ENCODE measurements at places on chromosomes 3 and 15.

GRCh38 chr3:45653205-45653604 lies 36.0 kb upstream of the SACM1L start:
- DNase-seq = no peak

DNA sequence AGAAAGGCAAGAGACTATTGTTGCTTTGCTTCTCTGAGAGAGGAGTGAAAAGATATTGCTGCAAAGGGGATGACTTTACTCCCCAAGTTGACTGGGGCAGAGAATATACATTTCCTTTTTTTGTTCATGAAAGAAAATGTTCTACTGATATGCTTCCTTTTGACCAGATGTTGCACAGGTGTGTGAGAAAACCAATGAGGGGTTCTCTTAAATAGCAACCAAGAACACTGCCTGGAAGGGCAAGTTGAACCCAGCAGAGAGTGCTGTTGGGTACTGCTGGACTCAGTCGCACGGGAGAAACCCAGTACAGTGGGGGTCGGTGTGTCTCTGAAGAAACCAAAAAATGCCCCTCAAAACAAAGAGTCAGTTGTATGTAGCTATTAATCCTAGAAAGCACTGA lies 101.2 kb downstream of the CHST2 start:
- no peak for DNase-seq

DNA sequence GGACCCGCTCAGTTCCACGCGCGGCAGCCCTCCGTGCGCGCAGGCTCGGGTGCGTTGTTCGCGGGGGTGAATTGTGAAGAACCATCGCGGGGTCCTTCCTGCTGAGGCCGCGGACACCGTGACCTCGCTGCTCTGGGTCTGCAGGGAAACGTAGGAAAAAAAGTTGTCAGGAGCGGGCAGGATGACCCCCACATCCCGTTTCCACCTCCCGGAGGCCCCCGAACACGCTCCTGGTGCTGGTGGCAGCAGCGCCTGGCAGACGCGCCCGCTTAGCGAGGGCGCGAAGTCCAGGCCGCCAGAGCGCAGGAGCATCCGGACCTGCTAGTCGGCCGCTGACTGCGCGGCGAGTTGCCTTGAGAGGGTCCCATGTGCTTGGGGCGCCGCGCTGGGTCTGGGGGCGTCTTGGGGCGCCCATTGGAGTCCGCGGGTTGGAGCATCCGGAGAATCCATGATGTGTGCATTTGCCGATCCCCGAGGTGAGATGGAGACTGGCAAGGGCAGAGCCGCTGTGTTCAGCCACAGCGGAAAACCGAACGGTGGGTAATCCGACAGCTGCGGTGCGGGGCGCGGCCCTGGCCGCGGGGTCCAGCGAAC lies 520 bp downstream of the GREM1 start:
- DNase-seq = no peak

GRCh38 chr3:149299938-149300801 lies 33.3 kb downstream of the TM4SF18 start:
- peak; percentile 90 for DNase-seq

DNA sequence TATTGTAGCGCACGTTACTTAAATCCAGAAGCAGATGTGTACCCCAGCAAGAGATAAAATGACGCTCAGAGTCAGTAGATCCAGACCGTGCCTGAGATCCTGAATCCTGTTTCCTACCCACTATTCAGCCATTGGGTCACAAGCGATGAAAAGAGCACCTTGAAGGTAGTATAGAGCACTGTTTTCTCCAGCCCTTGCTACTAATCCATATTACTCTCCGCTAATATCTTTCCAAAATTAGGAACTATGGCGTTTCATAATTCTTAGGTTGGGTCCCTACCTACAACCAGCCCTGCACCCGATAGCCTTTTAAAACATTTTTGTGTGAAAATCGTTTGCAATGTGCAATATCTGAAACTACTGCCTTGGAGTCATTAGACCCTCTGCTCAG lies 596 bp downstream of the BTD start:
- DNase-seq = no peak

GRCh38 chr3:13878281-13879101 lies 1.4 kb downstream of the WNT7A start:
- DNase-seq = no peak

- DNase-seq = no peak
These were observed 103.7 kb downstream of the MEIS2 start for GRCh38 chr15:36996538-36997181.

GRCh38 chr15:66481107-66481856 lies 16.3 kb downstream of the SNAPC5 start:
- DNase-seq = no peak

DNA sequence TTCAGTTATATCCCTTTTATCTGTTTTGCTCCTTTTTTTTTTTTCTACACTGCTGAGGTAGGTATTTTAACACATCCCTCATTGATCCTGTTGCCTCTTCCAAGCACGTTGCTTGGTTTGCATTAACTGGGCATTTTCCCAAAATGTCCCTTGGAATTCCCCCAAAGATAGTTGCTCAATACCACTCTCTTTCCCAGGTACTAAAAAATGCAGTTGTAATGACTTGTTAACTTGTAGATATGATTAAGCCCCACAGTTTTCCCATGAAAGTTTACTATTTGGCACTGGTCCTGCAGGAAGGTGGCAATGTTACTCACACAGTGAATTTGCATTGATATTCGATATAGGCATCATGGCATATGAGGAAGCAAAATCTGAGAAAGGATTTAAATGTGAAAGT lies 67.1 kb downstream of the GRM7 start:
- no peak for DNase-seq

GRCh38 chr3:132022914-132023313 lies 11.9 kb downstream of the CPNE4 start:
- no peak for DNase-seq

DNA sequence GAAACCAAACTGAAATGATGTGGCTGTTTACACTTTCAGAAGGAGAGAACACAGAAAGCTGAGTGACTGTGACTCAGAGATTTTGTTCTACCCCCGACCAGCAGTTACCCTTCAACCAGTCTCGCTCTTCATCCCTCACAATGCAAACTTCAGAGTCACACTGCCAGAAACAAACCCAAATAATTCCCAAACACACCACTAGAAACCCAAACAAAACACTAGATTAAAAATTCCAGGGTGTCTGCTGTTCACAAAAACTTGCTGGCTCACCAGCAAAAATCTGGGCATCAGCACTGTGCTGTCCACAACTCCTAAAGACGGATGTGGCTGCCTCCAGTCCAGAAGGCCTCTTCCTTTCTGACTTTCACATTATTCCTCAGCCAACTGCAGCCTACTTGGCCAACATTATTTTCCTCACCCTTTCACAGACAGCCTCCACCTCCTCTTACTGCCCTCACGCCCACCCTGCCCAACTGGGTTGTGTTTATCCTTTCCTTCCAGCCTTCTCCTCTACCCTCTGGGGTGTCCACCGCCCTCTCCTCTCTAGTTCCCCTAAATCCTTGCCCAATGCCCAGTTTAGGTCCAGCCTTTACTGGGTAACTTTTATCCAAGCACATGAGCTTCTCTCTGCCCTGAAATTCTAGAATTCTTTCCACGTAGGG lies 71.4 kb downstream of the MECOM start:
- DNase-seq = no peak

- no peak for DNase-seq
These were observed 57.2 kb downstream of the NIPA2 start for GRCh38 chr15:22895465-22896190.

DNA sequence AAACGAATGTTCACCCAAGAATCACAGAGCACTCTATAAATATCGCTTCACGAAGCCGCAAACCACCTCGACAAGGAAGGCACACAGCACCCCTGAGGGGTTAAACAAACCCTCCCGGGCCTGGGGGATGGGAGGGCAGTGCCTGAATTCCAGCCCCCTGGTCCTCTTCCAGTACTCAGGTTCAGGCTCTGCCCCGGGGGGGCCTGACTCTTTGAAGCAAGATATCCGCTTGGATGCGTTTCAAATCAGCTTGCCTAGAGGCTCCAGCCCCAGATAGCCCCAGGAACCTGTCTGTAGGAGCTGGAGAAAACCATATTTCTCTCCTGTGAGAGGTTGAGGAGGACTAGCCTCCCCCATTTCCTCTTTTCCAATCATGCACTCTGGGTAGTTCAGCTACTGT lies 194.7 kb downstream of the WNT5A start:
- DNase-seq = no peak

DNA sequence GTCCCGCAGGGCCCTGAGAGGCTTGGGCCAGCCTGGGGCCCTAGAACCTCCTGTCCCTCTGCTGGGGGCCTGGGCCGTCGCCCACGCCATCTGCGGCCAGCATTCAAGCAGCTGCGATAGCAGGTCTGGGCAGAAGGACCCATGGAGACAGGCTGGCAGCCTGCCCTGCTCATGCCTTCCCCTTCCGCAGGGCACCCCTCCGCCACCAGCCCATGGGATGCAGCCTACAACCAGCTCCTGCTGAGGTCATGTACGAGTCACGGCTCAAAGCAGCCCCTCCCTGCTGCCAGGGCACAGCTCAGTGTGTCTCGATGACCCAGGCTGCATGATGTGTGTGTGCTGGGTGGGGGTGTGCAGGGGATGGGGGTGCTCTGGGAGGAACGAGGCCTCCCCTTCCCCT lies 27.8 kb downstream of the DUSP7 start:
- DNase-seq = no peak

DNA sequence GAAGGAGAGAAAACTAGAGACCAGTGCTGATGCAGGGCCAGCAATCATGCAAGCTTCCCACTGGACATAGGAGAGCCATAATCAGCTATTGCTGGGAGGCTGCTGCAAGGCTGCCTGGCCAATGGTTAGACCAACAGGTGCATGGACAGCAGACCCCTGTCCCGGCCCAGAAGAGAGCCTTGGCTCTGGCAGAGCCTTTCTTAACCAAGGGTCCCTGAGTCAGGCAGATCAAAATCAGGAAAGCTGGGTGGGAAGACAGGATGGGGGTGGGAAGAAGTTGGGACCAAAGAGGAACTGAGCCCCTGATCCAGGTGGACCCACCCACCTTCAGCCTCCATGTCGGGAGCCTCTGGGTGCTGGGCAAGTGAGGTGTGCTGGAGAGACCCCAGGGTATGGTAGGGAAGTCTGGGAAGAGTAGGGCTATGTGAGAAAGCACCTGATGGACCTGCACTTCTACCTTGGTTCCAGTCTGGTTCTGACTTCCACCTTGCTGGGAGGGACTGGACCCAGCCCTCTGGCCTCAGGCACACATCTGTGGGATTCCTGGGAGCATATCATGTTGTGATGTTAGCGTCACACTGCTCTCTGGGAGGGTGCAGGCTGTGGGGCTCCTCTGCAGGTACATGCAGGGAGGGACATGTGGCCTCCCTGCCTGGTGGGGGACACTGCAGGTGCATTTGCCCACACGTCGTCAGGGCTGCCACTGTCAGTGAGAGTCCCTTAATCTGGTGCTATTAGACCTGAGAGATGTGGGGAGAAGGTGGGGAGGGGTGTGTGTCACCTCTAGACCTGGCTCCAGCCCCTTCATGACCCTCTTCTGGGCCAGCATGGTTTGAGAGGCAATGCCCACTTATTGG lies 24.7 kb downstream of the KY start:
- DNase-seq = no peak

GRCh38 chr3:60742606-60743145 lies 508.6 kb downstream of the FHIT start:
- DNase-seq = no peak

DNA sequence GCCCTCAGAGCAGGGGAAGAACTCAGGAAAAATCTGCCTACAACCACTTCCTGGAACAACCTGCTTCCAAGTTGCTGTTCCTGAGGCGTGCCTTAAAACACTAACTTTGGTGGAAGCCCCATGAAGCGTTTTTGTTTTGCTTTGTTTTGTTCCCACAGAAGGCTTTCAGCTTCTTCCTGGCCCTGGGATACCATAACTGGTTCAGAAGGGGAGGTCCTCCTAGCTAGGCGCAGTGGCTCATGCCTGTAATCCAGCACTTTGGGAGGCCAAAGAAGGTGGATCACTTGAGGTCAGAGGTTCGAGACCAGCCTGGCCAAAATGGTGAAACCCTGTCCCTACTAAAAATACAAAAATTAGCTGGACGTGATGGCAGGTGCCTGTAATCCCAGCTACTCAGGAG lies 1.2 kb upstream of the IP6K1 start:
- DNase-seq = no peak

DNA sequence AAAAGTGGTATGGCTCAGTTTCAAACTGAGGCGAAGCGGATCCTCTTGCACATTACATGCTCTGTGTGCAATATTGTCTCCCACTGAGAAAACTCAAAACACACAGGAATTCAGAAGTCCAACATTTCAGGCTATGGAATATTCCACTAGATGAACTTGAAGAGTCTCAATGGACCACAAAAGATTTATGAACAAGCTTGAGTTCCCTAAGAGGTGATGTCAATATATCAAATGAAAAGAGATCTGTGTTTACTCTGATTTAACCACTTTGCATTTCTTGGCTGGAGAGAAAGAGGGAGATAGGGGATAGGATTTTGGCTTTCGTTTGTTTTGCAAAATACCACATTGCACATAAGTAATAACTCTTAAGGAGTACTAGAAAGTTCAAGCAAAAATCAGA lies 20.3 kb downstream of the PDZRN3 start:
- DNase-seq = no peak

DNA sequence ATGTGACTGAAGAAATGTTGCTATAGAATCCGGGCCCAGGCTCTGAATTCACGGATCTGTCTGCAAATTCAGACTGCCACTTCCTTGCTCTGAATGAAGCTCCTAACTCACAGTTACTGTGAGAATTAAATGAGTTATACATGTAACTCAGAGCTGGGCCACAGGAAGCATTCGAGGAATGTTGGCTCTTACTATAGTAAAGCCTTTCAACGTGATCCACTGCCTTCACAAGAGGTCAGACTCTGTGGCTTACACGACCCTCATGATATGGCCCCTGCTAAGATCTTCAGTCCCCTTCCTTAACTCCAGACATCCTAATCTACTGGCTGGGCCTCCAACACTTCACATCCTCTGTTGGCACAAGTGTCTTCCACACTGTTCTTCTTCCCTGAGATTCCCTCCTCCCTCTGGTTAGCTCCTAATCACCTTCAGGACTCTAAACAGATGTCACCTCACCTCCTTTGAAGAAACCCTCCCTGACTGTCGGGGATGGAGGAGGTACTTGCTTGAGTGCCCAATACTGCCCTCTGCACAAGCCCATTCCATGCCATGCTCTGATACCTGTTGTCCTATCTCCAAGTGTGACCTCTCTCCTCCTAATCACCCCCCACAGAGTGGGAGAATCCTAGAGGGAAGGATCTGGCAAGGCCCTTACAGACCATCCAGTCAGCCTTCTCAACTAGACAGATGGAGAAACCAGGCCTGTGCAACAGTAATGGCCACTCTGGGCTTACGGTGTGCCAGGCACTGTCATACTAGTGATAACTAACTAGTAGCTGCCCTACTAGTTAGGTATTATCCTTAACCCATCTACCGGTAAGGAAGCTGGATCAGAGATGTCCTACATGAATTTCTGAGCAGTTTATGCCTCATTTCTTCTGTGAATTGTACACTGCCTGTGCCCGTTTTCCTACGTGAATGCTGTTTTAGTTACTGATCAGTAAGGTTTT lies 1.3 kb downstream of the ACTR8 start:
- DNase-seq = no peak

DNA sequence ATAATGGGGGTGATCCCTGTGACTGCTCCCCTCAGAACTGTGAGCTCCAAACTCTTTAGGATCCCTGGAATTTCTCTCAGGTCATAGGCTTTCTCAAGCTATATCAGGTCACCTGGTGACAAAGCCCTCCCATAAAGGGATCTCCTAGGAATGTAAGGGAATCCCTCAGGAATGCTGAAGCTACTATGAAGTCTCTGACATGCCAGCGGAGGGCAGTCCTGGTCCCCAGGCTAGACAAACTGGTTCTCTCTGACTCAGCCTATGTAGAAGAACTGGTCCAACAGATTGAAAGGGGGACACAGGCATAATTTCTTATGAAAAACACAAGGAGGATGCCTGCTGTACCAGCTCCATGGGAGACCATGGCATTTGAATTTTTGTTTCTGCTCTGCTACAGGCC lies 6.7 kb downstream of the LPCAT4 start:
- DNase-seq = no peak

- DNase-seq = no peak
These were observed 24.2 kb downstream of the CPN2 start for GRCh38 chr3:194326968-194327217.

Measured in NCI-H460 (cell line).